ENCODE measurements at places on chromosomes 13 and 19. TPM values are rescaled to one million over a fixed set of nuclear protein-coding genes. Genes with fewer than 3 reads are reported as not detected.

NFIX gene
- total RNA-seq: 4.3 TPM

CAPN12 gene
- total RNA-seq: 6.1 TPM

KIR2DL4 gene
- not detected for total RNA-seq

PTGER1 gene
- total RNA-seq: 0.09 TPM

RHPN2 gene
- 56.1 TPM for total RNA-seq

CD209 gene
- not detected for total RNA-seq

DYRK1B gene
- total RNA-seq: 18.7 TPM

GZMM gene
- total RNA-seq: 0.56 TPM

PLK5 gene
- not detected for total RNA-seq

PRX gene
- total RNA-seq: 1.8 TPM

SIGLEC10 gene
- total RNA-seq: not detected

ANGPTL4 gene
- 650 TPM for total RNA-seq

Data from A549 treated with Mapracorat at 1 μM for 4 hours (cell line).